ENCODE measurements at places on chromosomes 13 and 19.

DNA sequence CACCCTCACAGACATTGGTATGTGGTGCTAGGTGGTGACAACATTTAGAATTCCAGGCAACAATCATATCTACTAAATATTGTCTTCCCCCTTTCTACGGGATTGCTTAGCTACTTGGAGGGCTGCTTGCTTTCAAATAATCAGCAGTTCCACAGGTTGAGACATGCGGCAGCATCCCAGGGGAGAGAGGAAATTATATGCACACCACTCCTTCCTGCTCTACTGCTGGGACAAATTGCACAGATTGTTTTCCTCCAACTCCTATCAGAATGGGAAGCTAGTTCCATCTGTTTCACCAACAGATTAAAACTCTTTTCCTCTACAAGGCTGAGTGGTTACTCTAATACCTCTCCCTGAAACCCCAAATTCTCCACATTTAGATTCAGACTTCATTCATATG, 275.4 kb downstream of the DNAJC15 start:
- DNase-seq: no peak

- no peak for DNase-seq
Measured at GRCh38 chr13:32255724-32256109, 59.4 kb downstream of the ZAR1L start.

DNA sequence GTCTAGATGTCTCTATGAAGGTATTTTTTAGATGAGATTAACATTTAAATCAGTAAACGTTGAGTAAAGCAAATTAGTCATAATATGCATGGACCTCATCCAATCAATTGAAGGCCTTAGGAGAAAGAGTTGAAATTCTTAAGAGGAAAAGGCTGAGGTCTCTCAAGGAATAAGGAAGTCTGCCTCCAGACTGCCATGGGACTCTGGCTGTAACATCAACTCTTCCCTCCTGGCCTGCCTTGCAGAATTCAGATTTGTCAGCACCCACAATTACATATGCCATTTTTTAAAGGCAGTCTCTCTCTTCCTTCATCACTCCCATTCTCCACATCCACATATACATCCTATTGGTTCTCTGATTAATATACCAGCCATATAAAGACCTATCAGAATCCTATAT, 28.8 kb upstream of the INTS6 start:
- no peak for DNase-seq

- no peak for DNase-seq
Measured at GRCh38 chr19:35714601-35715354, 3.0 kb upstream of the KMT2B start.

- no peak for DNase-seq
Measured at GRCh38 chr13:29436721-29437280, 158.7 kb downstream of the SLC7A1 start.

GRCh38 chr19:58330458-58330857, 3.7 kb downstream of the ZSCAN22 start:
- no peak for DNase-seq

GRCh38 chr13:67410645-67411044, 180.5 kb upstream of the PCDH9 start:
- no peak for DNase-seq

- no peak for DNase-seq
Measured at GRCh38 chr13:51697855-51698254, 106.1 kb downstream of the DHRS12 start.

DNA sequence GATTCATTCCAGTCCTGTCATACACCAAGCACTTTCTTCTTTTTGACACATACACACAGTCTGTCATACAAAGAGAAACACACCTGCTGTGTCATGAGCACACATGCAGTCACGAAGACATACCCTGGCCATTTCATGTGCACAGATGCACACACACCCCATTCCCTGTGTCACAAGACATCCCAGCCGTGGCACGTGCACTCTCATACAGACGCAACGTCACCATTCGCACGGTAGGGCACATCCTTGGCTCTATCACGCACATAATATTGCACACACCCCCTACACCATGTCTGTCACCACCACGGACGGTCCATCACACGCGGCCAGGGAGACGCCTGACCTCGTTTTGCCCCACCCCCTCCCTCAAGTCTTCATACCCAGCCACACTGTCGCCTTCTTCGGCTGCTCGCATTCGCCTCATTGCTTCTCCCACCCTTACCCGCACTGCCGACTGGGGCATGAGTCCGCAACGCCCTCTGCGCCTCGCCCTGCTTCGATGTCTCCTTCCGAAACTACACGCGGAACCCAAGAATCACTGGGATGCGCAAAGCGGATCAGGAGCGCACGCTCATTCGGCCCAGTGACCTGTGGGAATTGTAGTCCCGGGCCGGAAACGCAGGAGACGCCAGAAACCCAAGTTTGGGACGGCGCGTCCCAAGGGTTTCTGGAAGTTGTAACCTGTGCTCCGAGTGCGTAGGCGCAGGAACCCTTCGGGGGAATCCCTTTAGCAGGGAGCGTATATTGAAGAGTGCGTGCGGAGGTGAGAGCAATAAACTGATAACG, 6.8 kb upstream of the ZNF283 start:
- no peak for DNase-seq

- DNase-seq: no peak
Measured at GRCh38 chr19:46404055-46404752, 9.2 kb downstream of the CCDC8 start.

GRCh38 chr19:21593502-21593901, 88.1 kb downstream of the ZNF429 start:
- no peak for DNase-seq

GRCh38 chr13:76314495-76314894, 571.7 kb downstream of the KCTD12 start:
- no peak for DNase-seq

DNA sequence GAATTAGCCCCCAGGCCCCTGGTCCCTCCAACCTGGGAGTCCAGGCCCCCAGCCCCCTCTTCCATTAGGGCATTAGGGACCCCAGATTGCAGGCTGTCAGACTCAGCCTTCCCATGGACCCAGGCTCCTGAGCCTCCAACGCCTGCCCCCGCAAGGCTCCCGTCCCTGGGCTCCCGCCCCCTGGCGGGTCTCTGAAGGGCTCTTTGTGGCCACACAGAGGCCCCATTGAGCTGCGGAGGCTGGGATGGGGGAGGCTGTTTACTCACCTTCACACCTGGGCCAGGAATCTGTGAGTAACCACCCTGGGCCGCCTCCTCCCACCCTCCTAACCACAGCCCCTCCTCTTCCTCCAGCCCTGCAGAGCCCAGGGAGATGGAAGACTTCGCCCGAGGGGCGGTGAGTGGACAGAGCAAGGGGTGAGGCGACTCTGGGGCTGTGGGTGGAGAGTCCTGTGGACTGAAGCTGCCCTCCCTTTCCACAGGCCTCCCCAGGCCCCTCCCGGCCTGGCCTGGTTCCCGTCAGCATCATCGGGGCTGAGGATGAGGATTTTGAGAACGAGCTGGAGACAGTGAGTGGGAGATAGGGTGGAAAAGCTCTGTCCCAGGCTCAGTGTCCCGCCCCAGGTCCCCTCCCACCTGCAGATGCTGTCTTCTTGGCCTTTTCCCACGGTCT, 4.9 kb downstream of the ARHGEF1 start:
- DNase-seq: no peak

GRCh38 chr13:20416223-20416745, 109.4 kb downstream of the CRYL1 start:
- DNase-seq: no peak

DNA sequence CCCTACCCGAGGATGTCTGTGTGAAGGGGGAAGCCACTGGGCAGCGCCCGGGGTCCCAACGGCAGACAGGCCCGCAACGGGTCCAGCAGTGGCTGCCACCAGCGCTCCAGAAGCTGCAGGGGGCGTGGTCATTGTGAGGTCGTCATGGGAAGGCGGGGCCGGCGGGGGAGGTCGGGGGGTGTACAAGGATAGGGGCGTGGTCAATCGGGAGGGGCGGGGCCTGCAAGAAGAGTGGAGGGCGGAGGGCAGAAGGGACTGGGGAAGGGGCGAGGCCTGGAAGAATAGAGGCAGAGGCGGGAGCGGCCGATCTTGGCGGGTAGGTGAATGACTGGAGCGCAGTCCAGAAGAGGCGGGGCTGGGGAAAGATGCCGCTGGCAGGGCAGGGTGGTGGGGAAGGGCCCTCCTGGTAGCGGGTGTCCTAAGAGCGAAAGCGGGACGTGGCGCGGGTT, 4.4 kb downstream of the FUZ start:
- DNase-seq: no peak

GRCh38 chr19:36257520-36257876, 42.6 kb downstream of the ZNF146 start:
- DNase-seq: no peak

DNA sequence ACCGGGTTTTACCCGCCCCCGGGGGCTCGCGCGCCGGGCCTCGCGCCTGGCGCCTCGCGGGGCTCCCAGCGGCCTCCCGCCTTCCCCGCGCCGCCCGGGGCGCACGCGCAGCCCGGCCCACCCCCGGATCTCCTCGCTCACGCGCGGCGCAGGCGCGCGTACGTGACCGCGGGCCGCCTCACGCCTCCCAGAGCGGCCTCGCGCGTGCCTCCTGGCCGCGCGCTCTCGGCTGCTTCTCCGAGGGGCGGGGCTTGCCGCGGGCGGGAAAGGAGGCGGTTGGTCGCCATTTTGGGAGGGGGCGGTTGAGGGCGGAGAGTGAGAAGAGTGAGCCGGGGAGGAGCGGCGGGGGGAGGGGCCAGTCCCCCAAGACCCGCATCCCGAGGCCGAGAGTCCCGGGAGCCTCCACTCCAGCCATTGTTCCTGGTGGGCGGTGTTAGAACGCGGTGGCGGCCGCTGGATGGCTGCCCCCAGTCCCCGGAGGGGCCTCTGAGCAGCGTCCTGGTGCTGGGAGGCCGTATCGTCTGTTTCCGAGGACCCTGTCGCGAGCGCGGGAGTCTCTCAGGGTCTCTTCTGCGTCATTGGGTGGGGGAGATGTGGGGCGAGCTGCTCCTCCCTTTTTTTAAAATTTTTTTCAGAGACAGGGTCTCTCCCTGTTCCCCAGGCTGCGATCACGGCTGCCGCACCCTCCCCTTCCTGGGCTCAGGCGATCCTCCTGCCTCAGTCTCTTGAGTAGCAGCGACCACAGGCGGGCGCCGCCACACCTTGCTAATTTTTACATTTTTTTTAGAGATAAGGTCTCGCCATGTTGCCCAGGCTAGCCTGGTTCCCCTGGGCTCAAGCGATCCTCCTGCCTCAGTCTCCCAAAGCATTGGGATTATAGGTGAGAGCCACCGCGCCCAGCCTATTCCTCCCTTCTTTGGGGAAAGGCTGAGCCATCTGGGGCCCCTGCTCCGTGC, at the start of gene ZNF541:
TSS of gene ZNF541 (minus strand) at position 78 of the 956 bp plus-strand sequence. CDS start 17,292 bp downstream, outside the sequence.
- DNase-seq: no peak

GRCh38 chr19:11382898-11383705, 1.0 kb downstream of the EPOR start:
- DNase-seq: no peak

- no peak for DNase-seq
Measured at GRCh38 chr19:1248139-1248785, at the start of gene MIDN. Gene MIDN (plus strand): TSS chr19:1248583. CDS start chr19:1250297, 1,714 bp downstream.

DNA sequence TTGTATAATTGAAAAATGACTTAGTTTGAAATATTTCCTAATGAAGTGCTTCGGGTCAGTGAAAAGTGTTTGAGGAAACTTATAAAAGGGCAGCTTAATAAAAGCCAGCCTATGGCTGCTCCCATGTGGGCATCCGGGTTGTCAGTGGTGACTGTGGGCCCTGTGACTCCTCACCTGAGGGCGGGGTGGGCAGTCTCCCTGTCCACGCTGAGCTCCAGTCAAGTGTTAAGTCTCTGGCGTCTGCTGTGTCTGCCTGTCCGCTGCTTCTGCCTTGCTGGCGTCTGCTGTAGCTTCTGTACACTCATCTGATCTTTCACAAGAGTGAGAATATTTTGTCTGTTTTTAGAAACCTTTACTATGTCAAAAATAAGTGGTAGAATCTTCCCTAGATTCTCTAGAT, 7.1 kb downstream of the LAMP1 start:
- no peak for DNase-seq

GRCh38 chr13:105502193-105502592, 1033.3 kb downstream of the EFNB2 start:
- DNase-seq: no peak

DNA sequence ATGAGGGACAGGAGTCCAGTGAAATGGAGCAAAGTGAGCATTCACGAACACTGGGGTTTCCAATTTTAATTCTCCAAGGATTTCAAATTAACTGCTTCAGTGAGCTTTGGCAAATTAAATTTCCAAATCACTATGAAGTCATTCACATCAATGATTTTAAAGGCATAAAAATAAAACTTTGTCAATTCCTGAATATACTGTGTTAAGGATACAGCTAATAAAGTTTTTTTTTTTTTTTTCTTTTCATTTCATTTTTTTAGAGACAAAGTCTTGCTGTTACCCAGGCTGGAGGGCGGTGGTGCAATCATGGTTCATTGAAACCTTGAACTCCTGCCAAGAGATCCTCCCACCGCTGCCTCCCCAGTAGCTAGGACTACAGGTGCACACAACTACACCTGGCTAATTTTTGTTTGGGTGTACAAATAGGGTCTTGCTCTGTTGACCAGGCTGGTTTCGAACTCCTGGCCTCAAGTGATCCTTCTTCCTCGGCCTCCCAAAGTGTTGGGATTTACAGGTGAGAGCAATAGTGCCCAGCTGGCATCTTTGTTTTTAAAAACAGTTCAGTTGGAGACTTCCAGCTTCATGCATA, 21.9 kb downstream of the RBM26 start:
- no peak for DNase-seq

GRCh38 chr19:17632577-17632976, 55.6 kb downstream of the UNC13A start:
- DNase-seq: no peak

GRCh38 chr13:36438594-36439483, 6.5 kb downstream of the CCNA1 start:
- DNase-seq: no peak

- DNase-seq: no peak
Measured at GRCh38 chr13:112588490-112589297, 741 bp upstream of the TUBGCP3 start.

DNA sequence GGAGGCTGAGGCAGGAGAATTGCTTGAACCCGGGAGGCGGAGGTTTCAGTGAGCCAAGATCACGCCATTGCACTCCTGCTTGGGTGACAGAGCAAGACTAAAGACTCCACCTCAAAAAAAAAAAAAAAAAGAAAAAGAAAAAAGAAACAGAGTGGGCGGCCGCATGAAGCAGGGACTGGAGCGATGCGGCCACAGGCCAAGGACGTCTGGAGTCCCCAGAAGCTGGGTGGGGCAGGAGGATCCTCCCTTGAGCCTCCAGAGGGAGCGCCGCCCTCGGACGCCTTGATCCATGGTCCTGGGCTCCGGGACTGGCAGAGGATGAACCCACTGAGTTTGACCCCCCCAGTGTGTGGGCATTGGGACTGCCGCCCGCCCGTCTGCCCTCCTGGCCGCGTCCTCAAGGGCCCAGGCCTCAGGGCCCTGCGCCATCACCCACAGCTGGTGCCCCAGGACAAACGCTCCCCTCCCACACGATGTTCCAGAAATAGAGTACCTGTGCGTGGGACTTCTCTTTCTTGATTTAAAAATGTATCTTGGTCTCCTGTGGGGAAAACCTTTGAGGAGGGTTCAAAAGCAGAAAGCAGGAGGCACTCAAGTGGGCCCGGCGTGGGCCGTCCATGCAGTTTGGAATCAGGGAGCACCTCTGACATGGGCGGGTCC, 15.5 kb downstream of the BTBD2 start:
- DNase-seq: no peak

DNA sequence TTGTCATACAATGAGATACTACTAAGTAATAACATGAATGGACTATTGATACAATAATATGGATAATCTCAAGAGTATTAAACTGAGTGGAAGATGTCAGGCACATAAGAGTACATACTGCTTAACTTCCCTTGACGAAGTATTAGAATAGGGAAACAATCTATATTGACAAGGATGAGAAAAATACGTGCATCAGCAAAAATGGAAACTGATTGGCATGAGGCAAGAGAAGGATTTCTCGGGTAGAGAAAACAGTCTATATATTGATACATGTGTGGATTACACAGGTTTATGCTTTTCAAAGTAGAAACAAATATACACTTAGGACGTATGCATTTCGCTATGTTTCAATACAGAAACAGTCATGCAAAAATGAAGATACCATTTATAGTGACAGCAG, 57.4 kb downstream of the PRR20E start:
- DNase-seq: no peak

All from cortex of kidney (tissue), 1 donor.